ENCODE measurements at places on chromosomes 5 and 9.

- DNase-seq = no peak
These were observed 560.5 kb upstream of the MEF2C start for GRCh38 chr5:89443508-89443907.

- DNase-seq = no peak
These were observed 28.2 kb downstream of the LPCAT1 start for GRCh38 chr5:1495525-1495897.

- no peak for DNase-seq
These were observed 14.4 kb downstream of the NACC2 start for GRCh38 chr9:136080716-136081112.

DNA sequence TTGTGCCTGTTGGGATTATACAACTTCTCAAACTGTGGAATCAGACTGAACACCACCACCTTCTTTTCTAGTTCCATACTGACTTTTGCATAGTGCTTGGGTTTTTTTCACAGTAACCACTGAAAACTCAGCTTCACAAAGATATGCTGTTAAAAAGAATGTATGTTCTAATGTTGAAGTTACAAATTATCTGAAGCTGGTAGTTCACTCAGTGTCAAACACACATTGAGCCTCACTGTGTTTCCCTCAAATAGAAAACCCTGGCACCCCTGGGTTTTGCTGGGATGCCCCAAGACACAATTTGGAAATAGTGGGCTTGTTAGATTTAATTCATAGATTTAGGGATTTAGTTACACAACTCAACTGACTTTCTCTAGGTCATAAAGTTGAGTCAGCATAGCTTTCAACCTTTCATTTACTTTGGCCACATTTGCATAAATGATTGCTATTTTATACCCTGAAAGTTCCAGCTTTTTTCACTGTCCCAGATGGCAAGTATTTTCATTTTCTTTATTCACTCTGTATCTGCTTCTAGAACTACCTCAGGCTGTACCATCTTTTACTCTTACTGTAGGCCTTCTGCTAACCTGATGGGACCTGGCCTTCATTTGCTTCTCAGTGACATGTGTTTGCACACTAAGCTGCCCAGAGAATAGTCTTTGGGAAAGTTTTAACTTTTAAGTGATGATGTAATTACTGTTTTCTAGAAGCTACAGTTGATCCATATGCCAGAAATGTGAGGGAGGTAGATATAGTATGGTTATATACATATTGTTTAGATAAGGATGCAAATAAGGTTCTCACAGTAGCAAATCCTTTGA is 115.1 kb downstream of the CDC42SE2 start:
- DNase-seq = no peak

DNA sequence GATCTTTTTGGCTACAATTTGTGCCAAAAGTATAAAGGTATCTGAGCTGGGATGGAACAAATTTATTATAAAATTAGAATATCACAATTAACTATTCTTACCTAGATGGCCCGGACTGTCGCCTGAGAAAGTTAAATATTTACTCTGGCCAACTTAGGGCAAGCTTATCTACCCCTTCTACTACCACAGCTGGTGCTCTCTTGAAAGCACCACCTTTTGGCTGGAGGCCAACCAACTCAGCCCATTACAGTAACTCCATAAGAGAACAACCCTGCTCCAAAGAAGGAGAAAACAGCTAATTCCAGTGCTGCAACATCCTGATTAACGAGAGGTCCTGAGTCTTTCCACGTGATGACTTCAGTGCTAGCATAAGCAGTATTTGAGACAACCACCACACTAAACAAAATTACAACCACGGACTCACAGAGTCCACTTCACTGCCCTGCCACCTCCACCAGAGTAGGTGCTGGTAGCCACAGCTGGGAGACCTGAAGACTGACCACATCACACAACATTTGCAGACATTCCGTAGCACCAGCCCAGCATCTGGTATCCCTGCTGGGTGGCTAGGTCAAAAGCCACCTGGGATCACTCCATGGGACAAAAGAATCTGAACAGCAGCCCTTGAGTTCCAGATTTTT is 43.2 kb downstream of the RGMB start:
- DNase-seq = no peak

DNA sequence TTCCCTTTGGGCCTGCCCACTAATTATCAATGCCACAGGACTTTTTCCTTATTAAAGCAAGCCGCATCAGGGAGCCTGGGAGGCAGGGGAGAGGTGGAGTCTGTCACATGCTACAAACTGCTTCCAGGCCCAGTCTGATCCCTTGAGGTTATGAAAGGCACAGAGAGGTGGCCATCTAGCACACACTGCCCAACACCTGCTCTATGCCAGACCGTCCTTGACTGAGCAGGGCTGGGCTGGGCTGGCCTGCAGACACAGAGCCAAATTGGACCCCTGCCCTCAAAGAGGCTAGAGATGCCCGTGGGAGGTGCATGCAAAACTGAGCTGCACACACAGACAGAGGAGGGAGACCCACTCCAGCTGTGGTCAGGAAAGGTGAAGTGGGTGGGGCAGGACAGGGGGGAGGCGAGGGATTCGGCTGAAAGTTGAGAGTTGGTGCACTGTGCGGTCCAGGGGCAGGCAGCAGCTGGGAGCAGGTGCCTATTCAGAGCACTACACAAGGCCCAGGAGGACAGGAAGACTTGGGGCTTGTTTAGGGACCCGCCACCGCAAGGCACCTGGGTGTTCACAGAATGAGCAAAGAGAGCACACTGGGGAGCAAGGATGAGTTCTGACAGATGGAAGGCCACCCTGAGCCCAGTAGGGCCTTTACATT is 36.4 kb upstream of the TCF7 start:
- no peak for DNase-seq

DNA sequence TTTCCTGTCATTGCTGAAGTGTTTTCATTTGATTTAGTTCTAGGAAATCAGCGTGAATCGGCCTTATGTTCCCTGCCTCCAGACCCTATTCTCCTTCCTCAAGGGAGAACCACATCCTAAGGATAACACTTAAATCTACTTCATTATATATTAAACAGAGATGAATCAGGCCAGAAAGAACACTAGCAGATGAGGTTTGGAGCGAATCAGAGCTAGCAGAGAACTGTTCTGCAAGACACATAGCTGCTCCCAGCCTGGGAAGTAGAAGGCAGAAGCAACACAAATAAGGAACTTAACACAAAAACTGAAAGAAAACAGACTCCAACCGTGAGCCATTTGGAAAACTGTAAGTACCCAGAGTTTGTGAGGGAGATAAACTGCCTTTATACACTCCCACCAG is 718.2 kb downstream of the SEMA5A start:
- no peak for DNase-seq

GRCh38 chr5:54443270-54443669 is 12.2 kb upstream of the HSPB3 start:
- no peak for DNase-seq

DNA sequence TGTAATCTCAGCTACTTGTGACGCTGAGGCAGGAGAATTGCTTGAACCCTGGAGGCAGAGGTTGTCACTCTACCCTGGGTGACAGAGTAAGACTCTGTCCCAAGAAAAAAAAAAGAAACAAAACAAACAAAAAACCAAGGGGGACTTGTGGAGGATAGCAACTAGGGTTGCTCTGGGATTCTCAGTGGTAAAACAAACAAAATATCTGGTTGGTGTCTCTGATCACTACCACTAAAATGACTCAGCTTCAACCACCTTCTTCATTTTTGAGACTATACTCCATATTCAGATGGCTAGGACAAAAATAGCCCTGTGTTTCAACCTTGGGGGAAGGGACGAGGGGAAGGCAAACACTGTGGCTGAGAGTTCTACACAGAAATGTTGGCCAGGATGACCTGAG is 110.3 kb downstream of the ARRDC3 start:
- DNase-seq = no peak

GRCh38 chr9:125295657-125296056 is 34.0 kb downstream of the GAPVD1 start:
- no peak for DNase-seq

- DNase-seq = no peak
These were observed 307.3 kb downstream of the PIK3R1 start for GRCh38 chr5:68522863-68523262.

GRCh38 chr5:138354387-138354786 is 1.9 kb downstream of the KDM3B start:
- no peak for DNase-seq

DNA sequence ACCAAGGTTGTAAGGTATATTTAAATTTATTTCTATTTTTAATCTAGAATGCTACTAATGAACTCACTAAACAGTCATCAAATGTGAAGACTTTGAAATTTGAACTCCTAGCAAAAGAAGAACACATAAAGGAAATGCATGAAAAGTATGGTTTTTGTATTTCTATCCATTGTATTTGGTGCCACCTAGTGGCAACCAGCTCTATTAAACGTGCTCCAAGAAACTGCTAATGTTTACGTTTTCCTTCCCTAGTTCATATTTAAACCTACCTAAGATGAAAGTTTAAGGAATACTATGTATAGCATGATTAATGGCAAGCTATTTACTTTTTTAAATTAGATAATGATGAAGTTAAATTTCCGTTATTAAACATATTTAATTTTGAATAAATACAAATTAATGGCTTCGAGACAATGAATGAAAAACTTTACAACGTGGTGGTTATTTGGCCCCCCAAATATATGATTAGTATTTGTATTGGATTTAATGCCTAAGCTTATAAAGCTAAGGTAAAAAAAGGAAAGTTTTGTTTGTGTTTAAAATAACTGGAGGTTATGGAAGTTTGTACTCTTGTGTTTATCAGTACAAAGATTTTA is 115.9 kb upstream of the SH3GL2 start:
- peak; percentile 60 for DNase-seq

DNA sequence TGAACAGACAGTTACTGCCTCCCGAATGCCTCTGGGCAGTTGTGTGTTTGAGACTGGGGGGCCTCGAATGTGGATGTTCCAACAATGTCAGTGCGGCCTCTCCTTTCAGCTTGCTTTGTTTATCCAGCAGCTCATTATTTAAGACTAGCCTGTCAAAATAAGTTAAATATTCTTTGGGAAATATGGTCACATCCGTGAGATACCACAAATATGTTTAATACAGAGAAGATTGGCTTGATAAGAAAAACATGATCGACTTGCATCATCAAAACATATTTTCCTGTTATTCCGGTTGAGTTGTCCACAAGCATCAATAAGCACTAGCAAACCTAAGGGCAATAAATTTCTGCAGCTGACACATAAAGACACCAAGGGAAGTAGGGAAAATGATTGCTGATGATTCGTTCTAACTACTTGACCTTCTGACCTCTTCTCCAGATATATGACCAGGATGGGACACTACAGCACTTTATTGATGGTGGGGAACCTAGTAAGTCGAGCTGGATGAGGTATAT is 66.5 kb downstream of the PRDM6 start:
- no peak for DNase-seq

- DNase-seq = no peak
These were observed 221.6 kb upstream of the SLC30A5 start for GRCh38 chr5:68872088-68872839.

DNA sequence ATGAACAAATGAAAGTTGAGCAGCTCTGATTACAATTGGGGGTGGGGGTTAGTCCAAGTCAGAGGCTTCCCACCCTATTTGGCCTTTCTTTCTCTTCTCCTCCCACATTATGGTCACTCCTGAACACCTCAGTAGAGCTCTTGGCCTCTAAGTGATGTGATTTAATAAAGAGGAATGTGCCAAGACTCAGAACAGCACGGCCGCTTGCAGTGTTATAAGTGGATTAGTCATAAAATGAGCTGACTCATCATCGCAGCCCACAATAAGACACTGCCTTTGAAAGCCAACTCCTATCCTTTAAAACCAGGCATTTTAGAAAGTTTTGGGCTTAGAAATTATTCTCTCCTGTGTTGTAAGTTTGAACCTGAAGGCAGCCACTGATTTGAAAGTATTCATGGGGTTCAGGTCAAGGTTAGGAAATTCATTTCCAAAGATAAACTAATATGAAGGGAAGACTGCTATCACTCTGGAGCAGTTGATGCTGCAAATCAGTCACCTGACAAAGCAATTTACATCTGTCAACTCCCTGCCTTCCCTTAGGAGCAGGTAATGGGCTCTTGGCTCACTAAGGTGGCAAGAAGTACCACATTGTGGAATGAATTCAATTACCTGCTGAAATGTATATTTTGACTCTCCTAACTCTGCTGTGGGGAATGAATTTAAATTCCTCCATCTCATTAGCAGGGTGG is 283.6 kb upstream of the NMUR2 start:
- no peak for DNase-seq

DNA sequence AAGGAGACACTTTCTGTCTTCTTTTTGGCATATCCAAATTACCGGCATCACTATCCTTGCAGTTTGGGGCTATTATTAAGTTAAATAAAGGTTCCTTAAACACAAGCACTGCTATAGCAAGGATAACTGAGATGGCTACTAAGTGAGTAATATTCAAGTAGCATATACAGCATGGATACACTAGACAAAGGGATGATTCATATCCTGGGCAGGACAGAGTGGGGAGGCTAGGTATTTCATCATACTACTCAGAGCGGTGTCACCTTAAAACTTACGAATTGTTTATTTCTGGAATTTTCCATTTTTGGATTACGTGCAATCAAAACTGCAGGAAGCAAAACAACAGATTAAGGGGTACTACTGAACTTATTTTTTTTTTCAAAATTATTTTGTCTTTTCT is 54.1 kb downstream of the FER start:
- DNase-seq = no peak

DNA sequence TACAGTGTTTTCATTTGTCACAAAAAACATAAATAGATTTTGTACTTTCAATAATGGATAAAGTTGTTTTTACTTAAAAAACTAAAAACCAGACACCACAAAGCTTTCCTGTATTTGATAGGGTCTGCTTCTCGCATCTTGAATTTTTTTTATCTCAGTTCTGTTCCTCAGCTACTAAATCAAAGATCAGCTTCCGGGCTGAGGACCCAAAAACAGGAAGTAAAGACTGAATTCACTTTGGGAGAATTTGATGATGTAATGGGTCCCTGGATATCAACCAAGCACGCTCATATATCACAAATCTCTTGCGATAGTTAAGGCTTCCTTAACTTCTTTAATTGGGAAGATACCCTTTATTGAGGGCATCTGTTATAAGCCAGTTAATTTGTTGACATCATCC is 24.1 kb downstream of the ITK start:
- DNase-seq = no peak

DNA sequence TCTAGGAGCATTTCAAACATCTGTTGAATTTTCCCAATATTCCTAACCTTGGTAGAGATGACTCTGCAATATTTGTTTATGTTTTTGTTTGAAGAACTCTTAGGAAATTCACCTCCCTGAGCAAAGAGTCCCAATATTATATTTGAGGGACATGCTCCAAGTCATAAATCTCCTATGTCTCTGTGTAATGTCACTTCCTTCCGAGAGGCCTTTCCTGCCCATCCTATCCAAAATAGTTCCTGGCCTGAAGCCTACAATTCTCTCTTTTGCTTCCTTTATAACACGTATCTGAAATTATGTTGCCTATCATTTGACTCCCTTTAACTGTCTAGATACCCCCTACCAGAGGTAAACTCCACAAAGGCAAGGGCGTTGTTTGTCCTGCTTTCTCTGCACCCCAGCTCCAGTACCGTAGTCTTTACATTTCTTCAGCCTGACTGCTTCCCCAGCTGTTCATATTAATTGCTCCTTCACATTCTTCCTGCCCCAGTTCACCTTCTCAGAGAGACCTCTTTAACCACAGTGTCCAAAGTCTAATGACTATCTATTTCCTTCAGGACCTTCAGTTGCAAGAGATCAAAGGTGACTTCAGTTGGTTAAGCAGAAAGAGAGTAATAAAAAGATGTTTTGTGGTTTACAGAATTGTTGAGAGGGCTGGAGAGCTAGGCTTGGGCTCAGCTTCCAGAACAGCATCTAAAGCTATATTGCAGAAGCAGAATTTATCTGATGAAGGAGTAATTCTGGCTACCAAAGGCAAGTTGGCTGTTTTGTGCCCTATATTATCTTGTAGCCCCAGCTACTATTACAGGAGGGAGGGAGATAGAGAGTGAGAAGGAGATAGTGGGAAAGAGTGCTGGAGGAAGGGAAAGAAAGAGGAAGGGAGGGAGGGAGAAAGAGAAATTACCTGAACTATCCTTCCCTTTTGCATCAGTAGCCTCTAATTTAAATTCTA is 109.3 kb upstream of the TMEM161B start:
- DNase-seq = no peak
